ENCODE measurements at places on chromosomes 7 and 10.

DNA sequence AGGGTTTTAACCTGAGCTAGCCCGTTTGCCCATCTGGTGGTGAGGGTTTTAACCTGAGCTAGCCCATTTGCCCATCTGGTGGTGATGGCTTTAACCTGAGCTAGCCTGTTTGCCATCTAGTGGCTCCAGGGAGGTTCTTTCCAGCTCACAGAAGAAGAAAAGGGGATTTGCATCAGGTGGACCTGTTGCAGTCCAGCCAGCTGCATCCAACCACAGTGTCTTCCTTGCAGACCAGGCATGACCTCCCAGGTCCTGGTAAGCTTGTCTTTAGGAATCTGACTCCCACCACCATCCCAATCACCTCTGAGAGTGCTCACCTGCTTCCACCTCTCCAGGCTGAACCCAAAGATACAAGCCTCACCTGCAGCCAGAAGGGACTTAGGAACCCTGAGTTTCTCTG is 62.4 kb upstream of the EMX2 start:
- DNase-seq: no peak

- no peak for DNase-seq
Measured at GRCh38 chr7:54778166-54778565, 19.2 kb upstream of the SEC61G start.

GRCh38 chr10:58641095-58641531 is 128.4 kb downstream of the BICC1 start:
- DNase-seq: no peak

DNA sequence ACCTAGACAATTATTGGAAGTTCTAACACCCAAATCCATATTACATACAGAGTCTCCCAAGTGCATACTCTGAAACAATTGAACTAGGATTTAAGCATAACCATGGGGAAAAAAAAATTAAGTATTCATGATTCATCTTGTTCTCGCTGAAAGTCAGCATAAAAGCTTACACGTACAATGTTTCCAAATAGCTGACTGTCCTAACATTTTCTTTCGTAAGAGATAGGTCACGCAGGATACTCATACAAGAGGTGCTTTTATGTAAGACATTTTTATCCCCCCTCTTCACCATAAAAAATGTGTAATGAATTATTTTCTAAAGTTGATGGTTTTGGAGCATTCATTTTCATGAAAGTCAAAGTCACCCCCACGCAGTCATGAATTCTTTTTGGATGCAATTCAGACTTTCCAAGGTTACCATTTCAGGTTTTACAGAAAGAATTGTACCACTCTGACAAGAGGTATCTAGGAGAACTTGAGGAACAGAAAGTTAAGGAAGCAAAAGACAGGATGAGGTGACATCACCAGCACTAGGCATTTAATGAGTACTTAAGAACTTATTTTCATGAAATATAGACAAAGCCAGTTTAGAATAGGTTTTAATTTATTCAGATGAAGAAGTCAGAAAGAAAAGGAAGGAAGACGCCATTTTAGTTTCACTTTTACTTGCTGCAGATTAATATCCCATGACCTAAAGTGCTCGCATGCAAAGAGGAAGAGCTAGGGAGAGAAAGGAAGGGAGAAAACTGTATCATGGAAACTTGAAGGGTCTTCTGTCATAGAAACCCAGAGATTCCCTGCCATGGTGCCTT is 55.8 kb downstream of the TMEM26 start:
- peak; percentile 18 for DNase-seq

GRCh38 chr10:44898665-44899064 is 12.5 kb upstream of the TMEM72 start:
- no peak for DNase-seq

All from activated CD4-positive, alpha-beta T cell treated with anti-CD3 and anti-CD28 coated beads, Interleukin-10, Interleukin-2, amounts not matched to agents 100 ng/mL and 50 ng/mL, durations not matched to agents 16 hours and 8 hours (primary cell).